ENCODE measurements at places on chromosomes 7 and 10. TPM values are rescaled to one million over a fixed set of nuclear protein-coding genes. Genes with fewer than 3 reads are reported as not detected.

- DNase-seq, result no peak
Observed at GRCh38 chr7:146319629-146320028, 203.0 kb downstream of the CNTNAP2 start.

DNA sequence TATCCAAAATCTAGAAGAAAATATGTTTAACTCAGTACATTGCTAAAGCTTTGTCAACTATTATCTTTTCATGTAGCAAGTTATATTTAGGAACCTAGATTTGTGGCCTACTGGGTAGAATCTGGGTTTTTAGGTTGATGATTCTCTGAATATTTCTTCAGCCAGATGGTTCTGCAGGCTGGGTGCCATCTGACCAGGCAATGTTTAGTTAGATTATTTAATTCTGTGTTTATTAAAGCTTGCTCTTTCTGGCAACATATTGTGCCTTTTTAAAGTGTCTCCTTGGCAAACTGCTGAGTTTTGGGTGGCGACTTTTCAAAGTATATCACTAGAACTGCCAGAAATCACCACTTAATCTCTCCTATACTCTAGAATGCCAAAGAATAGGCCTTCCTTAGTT is 114.1 kb downstream of the LHFPL3 start:
- DNase-seq, result no peak

DNA sequence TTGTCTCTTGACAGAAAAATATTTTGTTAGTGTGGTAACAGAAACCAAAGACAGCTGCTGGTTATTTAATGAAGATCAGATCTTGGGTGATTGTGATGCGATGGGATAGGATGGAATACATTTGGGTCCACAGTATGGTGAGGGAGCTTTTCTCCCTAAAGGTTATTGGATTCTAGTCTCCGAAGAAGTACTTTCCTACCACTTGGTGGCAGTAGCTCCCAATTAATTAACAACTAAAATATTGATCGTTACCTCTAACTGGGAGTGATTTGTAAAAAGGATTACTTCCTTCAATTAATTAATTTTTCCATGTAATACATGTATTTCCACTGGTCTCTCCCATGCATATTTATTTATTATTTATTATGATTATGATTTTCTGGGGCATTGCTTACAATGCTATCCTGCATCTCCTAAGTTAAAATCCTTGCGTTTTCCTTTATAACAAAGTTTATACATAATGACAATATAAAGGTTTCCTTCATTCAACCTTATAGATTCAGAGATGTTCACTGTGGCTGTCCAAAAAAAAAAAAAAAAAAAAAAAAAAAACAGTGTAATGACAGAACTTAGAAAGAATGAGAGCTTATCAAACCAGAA is 25.6 kb downstream of the TMEM196 start:
- no peak for DNase-seq

- no peak for DNase-seq
Observed at GRCh38 chr10:113056441-113057021, 106.5 kb downstream of the TCF7L2 start.

DNA sequence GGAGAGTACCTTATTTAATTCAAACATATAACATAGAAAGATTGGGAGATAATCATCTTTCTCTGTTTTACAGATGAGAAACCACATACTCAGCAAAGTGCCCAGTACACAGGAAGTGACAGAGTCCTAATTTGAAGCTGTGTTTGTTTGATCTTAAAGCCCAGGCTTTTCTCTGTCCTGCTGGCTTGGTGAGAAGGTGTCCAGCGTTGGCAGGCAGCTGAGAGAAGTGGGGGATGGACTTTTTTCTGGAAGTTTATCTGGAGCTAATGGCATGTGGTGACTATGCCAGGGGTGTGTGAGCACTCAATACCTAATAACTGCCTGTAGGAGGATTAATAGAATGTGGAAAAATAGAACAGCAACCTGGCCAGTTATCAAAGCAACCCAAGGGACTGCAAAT is 60.8 kb downstream of the NPSR1 start:
- no peak for DNase-seq

The EBLN1 gene
- total RNA-seq, result not detected

The ASB13 gene
- total RNA-seq, result 15.4 TPM

- DNase-seq, result no peak
Observed at GRCh38 chr10:48765039-48765438, 80.4 kb downstream of the WDFY4 start.

- DNase-seq, result no peak
Observed at GRCh38 chr10:98370831-98371820, 43.9 kb downstream of the PYROXD2 start.

- DNase-seq, result no peak
Observed at GRCh38 chr7:71886046-71886445, 526.1 kb downstream of the CALN1 start.

Data from Right ventricle myocardium inferior (tissue), 1 donor.